Stimulated activated CD8-positive, alpha-beta memory T cell treated with anti-CD3 and anti-CD28 coated beads, Interleukin-4, amount 100 ng/mL, for 4 hours (primary cell): ENCODE measurements at places on chromosomes 3 and 15.
A peak's percentile ranks its signal among the peaks of the same experiment; 100 is the strongest.

DNA sequence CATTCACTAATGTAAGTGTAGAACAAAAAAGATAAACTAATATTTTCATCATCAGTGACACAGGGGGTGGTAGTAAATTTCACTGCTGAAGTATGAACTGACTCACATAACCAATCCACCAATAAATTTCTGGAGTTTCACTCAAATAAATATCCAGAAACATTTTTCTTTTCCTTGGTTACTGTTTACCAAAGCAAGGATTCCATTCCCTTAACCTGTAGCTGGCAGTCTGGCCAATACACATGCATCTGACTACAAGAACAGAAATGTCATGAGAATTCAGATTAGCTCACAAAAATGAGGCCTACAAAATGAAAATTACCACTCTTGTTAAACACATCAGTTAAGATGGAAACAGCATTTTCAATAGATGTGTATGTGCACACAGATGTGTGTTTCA, 80.3 kb downstream of the STAG1 start:
- DNase-seq, result no peak

DNA sequence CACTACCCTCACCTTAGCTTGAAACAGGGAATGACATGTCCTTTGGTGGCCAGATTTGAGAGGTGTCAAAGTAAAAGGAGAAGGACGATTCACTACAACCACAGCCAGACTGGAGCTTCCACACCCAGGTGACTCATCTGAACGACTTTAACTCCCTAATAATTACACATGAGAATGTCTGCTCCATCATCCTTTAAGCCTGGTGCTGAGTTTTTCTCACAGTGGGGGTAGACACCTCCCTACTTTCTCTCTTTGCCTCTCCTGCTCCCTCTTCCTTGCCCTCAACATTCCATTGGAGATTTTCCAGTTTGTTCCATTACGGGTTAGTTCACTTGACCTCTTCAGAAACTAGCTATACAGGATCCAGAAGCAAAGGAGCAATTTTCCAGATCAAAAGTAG, 154.3 kb upstream of the BHLHE40 start:
- no peak for DNase-seq

GRCh38 chr3:95826419-95826818, 988.0 kb upstream of the EPHA6 start:
- no peak for DNase-seq

DNA sequence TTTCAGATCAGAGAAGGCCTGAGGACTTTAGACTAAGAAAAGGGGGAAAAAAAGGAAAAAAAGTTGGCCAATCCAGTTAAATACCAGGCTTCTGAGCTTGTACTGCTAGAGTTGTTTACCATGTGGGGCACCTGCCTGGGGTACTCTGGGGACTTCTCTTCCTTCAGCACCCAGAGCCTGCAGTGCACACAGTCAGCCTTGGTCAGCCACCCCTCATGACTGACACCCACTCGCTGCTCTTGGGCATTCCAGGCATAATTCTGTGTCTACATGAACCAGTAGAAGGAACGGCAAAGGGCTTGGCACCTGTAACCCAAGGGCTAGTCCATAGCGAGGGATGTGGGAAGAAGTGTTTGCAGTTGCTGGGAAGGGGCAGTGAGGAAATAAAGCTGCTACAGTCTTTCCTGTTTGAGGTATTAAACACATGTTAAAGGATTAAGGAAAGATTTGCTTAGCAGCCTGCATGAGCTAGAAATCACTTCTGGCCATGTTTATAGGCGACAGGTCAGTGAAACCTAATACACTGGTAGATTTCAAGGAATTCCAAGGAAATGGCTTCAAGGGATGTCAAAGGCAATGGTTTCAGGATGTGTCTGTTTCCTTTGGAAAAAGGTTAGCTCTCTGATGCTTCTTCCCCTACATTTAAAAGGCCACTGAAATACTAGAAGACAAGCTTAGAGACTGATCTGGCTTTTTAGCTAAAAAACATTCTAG, 232.5 kb downstream of the CHST2 start:
- DNase-seq, result no peak

- DNase-seq, result no peak
Measured at GRCh38 chr15:41309226-41309905, 23.0 kb downstream of the OIP5 start.

GRCh38 chr3:120561251-120562045, 34.7 kb upstream of the NDUFB4 start:
- peak; percentile 45 for DNase-seq

- DNase-seq, result no peak
Measured at GRCh38 chr15:85595804-85596536, 198.8 kb downstream of the KLHL25 start.

GRCh38 chr15:88476635-88477060, 9.1 kb downstream of the MRPS11 start:
- no peak for DNase-seq

GRCh38 chr3:6108957-6109356, 752.0 kb upstream of the GRM7 start:
- no peak for DNase-seq

DNA sequence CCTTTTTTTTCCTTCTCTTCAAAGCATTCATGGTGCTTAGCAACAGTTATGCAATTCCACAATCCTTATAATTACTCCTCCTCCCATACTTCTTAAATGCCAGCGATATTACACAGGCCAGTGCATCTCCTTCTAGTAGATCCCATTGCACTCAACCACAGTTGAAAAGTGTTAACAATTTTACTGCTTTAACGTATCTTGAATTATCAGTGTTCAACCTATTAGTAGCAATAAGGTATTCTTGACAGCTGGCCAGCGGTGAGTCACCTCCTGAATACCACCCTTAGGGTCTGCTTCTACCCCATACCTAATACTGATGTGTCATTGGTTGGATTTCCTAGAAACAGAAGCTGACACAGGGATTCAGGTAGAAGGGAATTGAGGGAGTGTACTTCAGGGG, 24.0 kb upstream of the TEX9 start:
- no peak for DNase-seq

GRCh38 chr3:851098-851790, 241.6 kb upstream of the CNTN6 start:
- DNase-seq, result no peak

GRCh38 chr3:70531063-70531657, 218.7 kb upstream of the MDFIC2 start:
- DNase-seq, result no peak

GRCh38 chr15:65434201-65434600, 11.5 kb upstream of the IGDCC4 start:
- no peak for DNase-seq

GRCh38 chr3:25784971-25785370, 1.7 kb upstream of the NGLY1 start:
- DNase-seq, result no peak

- no peak for DNase-seq
Measured at GRCh38 chr3:46905661-46906451, 28.3 kb downstream of the PTH1R start.

- no peak for DNase-seq
Measured at GRCh38 chr3:24129549-24129948, 184.5 kb downstream of the NR1D2 start.

GRCh38 chr3:160257606-160258005, 32.4 kb downstream of the C3orf80 start:
- no peak for DNase-seq

DNA sequence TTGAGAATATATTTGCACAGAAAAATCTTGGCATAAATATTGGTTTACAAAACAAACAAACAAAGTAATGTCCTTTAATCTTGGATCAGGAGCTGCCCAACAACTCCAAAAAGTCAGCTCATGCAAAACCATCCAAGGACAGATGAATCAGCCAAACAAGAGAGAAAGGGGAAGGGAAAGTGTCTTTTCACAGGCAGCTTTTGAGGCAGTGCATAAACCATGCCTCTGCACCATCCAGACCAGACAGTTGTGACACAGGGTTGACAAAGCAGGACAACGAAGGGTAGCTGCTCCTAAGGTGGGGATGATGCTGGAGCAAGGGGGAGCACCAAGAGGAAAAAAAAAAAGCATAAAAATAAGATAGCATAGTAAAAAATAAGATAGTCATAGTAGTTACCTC, 8.7 kb downstream of the CD86 start:
- DNase-seq, result no peak

- DNase-seq, result no peak
Measured at GRCh38 chr3:54349231-54349652, 226.9 kb downstream of the CACNA2D3 start.

- DNase-seq, result no peak
Measured at GRCh38 chr15:63905558-63906265, 72.0 kb upstream of the HERC1 start.

- no peak for DNase-seq
Measured at GRCh38 chr15:98289747-98290146, 329.2 kb downstream of the ARRDC4 start.

- DNase-seq, result no peak
Measured at GRCh38 chr3:48688032-48688736, 2.5 kb upstream of the NCKIPSD start.

- DNase-seq, result no peak
Measured at GRCh38 chr15:71080166-71080565, 35.1 kb upstream of the THSD4 start.

DNA sequence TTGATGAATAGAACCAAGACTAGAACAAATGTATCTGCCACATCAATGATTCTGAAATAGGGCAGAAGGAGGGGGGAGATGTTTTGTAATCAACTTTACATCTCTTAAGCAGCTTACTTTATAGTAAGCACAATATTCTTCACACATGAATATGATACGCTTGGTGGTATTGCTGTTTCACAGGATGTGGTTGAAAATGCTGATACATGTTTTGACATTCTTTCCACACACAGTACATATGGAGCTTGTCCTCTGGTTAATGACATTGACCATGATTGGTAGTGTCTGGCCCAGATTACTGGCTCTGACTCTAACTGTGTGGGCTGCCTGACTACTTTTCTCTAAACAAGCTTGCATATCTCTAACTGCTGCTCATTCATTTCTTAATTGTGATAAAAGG, 168.9 kb downstream of the KLHL25 start:
- DNase-seq, result no peak

GRCh38 chr15:58931987-58932588, 1.4 kb downstream of the SLTM start:
- no peak for DNase-seq

DNA sequence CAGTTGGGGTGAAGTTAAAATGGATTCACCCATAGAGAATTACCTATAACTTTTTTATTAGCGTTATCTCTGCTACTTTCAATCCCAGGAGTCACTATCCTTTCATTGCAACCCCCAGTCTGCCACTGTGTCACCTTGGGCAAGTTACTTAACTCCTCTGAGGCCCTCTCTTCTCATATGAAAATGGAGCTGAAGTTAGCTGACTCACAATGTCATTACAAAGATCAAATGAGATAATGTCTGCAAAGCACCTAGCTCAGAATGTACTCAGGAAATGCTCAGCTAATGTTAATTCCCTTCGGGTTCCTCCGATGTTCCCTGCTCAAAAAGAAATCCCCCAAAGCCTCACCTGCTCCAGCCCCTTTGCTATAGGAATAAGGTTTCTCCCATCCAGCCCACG, 50.0 kb downstream of the TRIM42 start:
- no peak for DNase-seq

DNA sequence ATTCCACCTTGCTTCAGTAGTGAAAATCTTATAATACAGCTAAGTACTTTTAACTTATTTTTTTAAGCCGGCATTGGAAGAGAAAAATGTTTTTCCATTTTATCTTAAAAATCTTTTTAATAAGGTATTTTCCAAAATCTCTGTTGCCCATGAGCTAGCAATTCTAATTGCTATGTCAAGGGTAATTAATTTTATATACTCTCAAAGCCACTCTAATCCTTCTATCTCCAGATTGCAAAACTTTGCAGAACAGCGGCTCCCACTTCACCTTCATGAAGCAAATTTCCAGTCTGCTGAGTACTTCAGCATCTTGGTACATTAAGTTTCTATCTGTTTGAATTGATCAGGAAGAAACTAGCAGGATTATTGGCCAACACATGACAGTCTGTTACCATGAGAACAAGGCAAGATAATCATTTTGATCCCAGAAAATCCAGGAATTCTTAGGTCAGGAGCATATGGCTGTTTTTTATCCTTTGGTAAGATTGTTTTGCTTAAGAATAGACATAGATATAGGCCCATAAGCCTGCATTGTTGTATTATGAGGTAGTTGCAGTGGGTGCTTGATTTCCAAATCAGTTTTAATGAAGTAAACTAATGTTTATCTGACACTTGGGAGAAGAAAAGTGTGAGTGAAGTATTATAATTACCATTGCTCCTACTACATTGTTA, 6.0 kb downstream of the TIPARP start:
- no peak for DNase-seq

DNA sequence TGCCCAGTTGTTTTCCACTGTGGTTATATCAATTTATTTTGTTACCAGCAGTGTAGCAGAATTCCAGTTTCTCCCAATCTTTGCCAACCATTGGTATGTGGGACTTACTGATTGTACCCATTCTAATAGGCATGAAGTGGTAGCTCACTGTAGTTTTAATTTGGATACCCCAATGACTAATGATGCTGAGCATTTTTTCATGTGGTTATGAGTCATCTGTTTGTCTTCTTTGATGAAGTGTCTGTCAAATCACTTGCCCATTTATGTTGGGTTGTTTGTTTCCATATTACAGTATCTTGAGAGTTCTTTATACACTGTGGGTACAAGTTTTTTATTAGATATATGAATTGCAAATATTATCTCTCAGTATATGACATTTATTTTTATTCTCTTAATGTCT, 644.3 kb downstream of the NR2F2 start:
- DNase-seq, result no peak

DNA sequence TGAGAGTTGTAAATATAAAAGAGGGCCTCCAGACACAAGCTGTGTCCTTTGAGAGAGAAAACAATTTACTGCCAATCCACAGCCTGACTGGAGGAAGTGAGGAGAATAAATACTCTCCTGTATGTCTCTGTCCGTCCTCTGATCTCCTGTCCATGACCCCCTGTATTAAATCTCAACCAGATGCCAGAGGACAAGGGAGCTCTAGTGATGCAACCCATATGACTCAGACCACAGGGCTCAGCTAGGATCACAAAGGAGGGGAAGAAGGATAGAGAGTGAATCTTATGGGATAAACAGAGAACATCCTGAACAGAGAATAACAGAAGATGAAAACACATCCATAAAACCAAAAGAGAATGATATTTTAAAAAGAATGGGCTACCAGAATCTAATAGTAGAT, 482.6 kb downstream of the PLOD2 start:
- DNase-seq, result no peak

- no peak for DNase-seq
Measured at GRCh38 chr3:106065831-106066230, 197.0 kb upstream of the CBLB start.
